ENCODE measurements at places on chromosomes 16 and 17. TPM values are rescaled to one million over a fixed set of nuclear protein-coding genes. Genes with fewer than 3 reads are reported as not detected.

Gene TMEM92
- 0.76 TPM for polyA plus RNA-seq

DNA sequence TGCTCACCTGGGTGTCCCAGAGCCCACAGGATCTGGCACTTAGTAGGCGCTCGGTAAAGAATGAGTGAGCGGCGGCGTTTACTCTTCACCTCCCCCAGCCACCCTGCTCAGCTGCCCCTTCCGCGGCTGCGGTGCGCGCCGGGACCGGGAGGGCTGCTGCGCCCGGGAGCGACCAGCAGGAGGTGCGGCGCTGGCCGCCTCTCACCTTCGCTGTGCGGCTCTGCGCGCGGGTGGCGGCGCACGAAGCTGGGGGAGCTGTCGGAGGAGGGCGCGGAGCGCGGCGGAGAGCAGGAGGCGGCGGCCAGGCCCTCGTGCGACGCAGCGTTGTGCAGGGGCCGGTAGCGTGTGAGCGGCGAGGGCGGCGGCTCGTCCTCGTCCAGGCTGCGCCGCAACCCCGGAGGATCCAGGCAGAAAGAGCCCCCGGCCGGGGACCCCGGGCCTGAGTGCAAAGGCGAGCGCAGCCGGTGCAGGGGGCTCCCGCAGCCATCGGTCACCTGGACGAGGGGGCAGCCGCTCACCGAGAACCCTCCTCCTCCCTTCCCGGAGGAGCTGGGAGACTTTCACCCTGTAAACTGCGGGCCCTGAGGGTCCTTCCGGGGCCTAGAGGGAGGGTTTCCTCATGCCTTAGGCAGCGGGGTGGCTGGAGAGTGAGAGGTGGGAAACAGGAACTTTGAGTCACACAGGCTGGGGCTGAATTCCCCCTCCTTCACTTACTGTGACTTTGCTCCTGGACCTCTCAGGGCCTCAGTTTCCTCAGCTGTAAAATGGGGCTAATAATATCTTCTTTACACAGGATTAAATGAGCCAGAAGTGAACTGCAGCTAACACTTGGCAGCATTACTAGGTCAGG is 12.5 kb downstream of the SAMD14 start:
- no peak for DNase-seq

- no peak for DNase-seq
These were observed 201.0 kb upstream of the NLRP1 start for GRCh38 chr17:5785338-5785737.

DNA sequence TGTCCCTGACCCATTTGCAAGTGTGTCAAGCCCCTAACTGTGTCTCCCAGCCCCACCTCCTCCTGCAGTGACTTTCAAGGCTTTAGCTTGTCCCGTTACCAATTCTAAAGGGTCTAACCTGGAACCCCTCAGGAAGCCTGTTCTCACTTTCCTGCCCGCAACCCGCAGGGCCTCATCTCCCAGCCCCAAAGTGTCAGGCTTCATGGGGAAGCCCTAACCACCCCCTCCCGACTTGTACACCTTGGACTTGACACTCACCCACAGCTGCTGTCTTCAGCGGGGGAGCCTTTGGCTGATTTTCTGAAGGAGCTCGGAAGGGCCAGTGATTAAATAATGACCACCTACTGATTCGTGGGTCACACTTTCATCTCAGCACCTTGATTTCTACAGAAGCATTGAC is 33.1 kb downstream of the NLRC5 start:
- DNase-seq: no peak

Gene FAM117A
- polyA plus RNA-seq: 18.0 TPM

DNA sequence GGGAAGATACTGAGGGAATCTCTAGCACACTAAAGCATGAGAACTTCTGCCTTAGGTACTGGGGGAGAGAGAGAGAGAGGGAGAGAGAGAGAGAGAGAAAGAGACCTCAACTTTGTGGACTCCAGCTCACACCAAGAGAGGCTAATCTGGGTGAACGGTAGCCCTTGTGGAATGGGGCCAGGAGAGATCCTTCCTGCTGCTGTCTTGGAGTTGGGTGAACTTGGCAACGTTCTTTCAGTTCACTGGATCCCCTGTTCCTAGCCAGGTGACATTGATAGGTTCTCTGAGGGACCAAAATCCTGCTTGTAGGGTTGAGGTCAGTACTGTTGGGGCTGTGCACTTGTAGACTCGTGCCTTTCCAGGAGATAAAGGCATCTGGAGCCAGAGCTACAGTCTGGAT is 26.5 kb upstream of the WFIKKN2 start:
- DNase-seq: no peak

DNA sequence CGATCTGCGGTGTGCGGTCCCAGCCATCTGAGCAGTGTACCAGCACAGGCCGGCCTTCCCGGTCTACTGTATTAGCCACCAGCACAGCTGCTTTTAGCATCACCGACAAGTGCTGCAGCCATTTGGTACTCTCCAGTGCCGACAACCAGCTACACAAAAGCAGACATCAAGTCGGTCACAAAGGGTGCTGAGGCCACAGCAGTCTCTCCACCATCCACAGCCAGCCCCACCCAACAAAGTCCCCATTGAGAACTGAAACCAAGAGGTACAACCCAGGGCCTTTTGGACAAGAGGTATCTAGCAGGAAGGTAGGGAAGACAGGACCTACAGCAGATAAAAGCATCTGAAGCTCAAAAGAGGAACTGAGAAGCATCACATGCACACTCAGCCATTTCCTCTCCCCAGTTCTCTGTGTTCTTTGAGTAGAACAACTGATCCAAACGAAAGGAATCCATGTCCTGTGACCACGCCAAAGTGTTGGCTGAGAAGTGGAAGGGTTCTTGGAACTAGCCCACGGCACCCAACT is 9.5 kb downstream of the MTMR4 start:
- no peak for DNase-seq

- no peak for DNase-seq
These were observed 7.8 kb downstream of the GAA start for GRCh38 chr17:80109066-80109660.

DNA sequence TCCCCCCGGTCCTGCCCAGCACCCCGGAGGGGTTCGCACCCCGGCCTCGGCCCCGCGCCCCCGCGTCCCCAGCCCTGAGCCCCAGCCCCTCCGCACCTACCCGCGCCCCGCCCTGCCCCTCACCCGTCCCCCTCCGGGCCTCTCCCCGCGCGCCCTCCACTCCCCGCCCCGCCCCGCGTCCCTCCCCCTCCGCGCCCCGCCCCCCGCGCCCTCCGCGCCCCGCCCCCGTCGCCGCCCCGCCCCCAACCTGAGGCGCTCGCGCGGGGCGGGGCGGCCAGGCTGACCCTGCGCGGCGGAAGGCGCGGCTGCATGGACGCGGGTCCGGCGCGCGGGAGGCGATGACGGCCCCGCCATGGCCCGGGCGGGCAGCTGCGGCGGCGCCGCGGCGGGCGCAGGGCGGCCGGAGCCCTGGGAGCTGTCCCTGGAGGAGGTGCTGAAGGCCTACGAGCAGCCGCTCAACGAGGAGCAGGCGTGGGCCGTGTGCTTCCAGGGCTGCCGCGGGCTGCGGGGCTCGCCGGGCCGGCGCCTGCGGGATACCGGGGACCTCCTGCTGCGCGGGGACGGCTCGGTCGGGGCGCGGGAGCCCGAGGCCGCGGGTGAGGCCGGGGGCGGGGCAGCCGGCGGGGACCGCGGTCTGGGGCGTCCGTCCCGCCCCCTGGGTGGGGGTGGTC is at the start of gene SPIRE2:
Gene SPIRE2, plus strand, starts transcription at position 277 of the 671 bp plus-strand sequence. Its CDS starts 76 bp downstream, at position 353.
- DNase-seq: no peak

DNA sequence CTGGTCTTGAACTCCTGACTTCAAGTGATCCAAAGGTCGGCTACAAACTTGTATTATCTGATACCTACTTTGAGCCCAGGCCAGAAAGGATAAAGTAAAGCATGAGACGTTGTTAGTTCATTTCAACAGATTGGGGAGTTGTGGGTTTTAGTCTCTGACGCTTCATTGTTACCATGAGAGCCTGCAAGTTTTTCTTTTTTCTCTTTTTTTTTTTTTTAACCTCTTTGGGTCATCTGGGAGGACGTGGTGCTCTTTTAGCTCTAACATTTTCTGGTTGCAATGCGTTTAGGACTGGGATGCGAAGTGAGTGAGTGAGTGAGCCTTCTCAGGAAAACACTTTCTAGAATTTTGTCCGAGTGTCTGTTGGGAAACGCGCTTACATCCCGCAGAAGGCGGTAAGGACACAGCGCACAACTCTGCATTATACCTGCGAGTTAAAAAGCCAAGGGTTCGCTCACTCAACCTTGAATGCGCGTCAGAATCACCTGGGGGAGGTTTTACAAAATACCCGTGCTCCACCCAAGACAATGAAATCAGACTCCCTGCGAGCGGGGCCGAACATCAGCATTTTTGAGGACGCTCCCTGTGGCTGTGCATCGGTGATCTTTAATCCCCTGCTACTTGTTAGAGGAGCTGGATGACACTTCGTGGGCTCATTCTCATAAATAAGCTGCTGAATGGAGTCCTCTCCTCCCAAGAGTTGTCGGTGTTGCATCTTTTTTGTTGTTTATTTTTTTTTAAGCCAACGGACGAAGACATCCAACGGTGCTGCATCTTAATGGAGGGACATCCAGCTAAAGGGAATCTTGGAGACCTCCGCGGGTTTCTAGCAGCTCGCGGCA is 629 bp upstream of the RNF135 start:
- no peak for DNase-seq

GRCh38 chr16:55508941-55509931 is at the start of gene LPCAT2:
LPCAT2 (plus strand) TSS chr16:55509072; CDS start chr16:55509182, 110 bp downstream.
- DNase-seq: peak; percentile 67

- DNase-seq: no peak
These were observed 6.9 kb upstream of the CD300LD start for GRCh38 chr17:74599023-74599399.

- no peak for DNase-seq
These were observed 53.1 kb upstream of the MARCHF10 start for GRCh38 chr17:62860962-62861873.

Gene CES5A
- polyA plus RNA-seq: not detected

Gene TBC1D3C
- not detected for polyA plus RNA-seq

- DNase-seq: no peak
These were observed 87.0 kb downstream of the IRX3 start for GRCh38 chr16:54199487-54200160.

All from forelimb muscle (tissue), 1 donor.